Midbrain (tissue), 1 donor: ENCODE measurements at places on chromosomes 11 and 22.

GRCh38 chr11:109329716-109330115 lies 92.3 kb upstream of the C11orf87 start:
- no peak for DNase-seq

DNA sequence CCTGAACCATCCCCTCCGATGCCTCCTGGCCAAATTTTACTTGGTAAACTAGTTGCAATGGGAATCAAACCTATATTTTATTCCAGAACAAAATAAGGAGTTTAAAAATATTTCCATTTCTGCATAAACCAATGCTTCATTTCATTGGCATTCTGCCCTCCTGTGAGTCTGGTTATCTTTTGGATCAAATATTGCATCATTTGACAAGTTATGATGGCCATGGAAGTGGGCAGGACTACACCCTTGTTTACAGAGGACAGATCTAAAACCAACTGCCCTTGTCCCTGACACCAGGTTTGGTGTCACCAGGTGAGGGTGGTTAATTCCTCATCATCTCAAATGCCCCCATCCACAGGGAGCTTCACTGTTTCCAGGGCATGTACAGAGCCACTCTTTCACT lies 28.2 kb upstream of the E2F8 start:
- DNase-seq: no peak

DNA sequence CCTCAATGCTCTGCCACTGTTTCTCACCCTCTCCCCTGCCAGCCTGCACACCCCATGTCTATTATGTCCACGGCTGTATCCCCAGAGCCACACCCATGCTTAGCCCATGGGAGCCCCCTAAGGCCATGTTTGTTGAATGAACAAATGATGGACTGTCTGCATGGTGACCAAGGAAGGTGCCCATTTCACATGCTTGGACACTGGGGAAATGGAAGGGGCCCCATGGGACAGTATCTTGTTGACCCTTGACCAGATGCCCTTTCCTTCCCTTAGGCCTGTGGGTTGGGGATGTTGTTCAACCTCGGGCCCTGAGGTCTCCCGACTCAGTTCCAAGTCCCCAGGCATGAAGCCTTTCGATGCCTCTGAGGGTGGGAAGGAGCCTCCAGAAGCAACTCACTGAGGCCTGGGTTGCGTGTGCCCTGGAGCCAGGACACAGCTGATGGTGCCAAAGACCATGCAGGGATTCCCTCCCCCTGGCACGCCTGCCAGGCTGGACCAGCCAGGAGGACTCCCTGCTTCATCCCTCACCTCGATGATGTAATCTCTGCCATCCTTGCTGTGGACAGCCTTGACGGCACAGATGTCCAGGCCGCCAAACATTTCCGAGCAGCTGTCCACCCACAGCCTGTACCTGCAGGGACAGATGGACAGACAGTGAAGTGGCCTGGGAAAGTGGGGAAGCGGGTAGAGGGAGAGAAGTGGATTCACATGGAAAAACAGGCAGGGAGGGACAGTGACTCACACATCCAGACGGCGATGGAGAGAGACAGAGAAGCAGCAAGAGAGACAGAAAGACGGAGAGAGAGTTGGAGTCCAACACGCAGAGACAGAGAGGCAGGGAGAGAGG lies 58.9 kb downstream of the FBXO7 start:
- no peak for DNase-seq

DNA sequence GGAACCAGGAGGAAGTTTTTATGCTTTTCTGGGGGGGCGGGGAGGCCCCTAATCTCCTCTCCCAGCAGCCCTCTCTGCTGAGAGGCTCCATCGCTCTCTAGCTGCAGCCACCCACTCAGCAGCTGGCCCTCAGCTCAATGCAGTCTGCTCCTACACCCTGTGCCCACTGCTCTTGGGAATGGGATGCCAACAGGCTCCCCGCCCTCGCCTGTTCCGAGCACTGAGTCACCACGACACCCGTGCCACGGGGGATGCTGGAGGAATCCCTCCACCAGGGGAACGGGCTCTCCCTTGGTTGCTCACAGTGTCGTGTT lies 23.5 kb upstream of the SUSD2 start:
- no peak for DNase-seq

DNA sequence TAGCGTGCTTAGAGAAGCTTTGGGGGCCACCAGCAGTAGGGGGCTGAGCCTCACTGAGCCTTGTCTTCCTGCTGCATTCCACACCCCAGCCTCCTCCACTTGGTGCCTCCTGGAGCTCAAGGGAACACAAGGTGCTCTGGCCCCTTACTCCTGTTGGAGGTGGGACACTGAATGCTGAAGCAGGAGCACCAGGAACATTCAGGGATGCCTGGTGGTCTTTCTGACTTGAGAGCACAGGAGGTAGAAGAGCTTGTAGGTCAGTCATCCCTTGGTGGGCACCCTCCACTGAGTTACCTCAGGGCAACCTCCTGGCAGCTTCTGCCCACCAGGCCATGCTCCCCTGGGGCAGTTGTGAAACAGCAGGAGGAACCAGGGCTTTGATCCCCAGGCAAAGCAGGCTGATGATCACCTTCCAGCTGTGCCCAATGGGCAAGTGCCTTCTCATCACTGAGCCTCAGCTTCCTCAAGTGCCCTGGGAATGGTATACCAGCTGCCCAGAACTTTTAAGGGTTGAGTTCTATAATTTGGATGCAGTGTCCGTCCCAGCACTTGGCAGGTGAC lies 50.1 kb downstream of the CABIN1 start:
- no peak for DNase-seq

DNA sequence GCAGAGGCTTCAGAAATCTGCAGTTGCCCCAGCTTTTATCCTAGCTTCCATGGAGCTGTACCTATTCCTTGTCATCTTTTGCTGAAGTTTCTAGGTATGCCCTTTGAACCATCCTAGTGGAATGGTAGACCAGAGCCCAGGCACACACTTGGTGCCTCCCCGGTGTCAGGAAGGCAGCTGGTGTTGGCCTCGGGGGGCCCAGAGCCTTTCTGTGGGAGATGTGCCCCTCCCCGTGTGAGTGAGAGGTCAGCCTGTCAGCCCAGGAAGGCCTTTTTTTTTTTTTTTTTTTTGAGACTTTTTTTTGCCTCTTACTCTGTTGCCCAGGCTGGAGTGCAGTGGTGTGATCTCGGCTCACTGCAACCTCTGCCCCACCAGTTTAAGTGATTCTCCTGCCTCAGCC lies 58.4 kb downstream of the MED15 start:
- no peak for DNase-seq

DNA sequence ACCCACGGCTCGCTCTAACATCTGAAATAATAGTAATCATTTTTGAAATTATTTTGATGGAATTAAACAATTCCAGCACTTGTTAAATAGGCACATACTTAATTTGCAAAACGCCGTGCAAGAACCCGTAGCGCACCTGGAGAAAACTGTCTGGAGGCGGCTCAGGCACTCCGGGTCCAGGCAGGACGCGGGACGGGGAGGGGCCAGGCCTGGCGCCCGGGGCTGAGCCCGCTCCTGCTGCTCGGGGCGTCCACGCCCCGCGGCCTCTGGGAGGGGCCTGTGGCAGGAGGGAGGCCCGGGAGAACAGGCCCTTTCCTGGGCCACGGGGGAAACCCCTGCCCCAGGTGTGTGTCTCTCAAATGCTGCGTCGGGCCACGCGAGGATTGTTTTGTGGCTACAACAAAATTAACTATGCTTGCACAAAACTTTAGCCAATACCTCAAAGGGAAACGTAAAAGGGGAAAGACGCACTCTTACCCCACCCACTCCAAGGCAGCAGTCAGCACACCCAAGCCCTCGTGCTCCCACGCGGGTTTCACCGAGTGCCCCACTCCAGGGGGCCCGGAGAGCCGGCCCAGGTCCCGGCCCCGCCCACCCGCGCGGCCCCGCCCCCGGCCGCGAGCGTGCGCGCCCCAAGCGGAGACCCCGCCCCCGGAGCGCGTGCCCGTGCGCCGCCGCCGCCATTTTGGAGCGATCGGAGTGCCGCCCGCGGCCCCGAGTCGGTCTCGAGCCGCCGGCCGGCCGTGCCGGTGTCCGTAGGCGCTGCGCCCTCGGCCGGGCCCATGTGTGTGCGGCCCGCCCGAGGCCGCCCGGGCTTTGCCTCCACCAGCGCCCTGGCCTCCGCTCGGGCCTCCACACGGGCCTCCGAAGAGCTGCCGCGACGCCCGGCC lies at the start of gene PPP6R2:
TSS of gene PPP6R2 (plus strand) at position 677 of the 890 bp plus-strand sequence. CDS start 50,582 bp downstream, outside the sequence.
- peak; percentile 76 for DNase-seq

DNA sequence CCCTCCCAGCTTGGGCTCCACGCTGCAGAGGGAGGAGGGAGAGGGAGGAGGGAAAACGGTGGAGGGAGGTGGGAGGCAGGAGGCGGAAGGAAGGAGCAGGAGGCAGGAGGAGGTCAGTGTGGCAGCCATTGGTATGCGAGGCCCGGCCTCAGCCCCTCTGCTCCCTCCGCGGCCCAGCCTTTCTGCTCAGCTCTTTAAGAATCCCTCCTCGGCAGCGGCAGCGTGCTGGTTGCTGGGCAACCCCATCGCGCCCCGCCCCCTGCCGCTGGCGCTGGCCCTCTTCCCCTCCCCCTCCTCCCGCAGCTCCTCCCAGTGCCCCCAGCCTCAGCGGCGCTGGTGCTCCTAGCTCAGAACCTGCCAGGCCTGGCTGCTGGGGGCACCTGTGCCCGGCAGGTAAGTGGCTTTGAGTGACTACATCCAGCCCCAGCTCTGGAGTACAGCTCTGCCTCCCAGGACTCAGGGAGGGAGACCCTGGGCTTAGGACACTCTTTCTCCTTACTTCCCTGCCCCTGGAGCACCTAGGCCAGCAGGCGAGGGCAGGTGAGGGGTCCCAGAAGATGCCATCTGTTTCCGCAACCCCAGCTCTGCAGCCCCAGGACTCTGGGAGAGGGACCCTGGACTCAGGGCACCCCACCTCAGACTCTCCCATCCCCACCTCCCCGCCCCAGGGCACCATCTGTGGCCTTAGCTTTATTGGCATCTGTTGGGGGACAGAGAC lies 7.2 kb upstream of the FLRT1 start:
- no peak for DNase-seq

- DNase-seq: no peak
Observed at GRCh38 chr11:96311120-96311568, 31.9 kb downstream of the MAML2 start.

GRCh38 chr11:57834852-57835251 lies 73.2 kb downstream of the CTNND1 start:
- DNase-seq: no peak

- DNase-seq: no peak
Observed at GRCh38 chr22:41862160-41862529, 29.2 kb downstream of the SREBF2 start.

GRCh38 chr11:88583251-88583650 lies 245.7 kb upstream of the CTSC start:
- DNase-seq: no peak

- DNase-seq: no peak
Observed at GRCh38 chr11:24723231-24723630, 226.4 kb downstream of the LUZP2 start.

- no peak for DNase-seq
Observed at GRCh38 chr11:95877291-95877690, 46.6 kb downstream of the MTMR2 start.

DNA sequence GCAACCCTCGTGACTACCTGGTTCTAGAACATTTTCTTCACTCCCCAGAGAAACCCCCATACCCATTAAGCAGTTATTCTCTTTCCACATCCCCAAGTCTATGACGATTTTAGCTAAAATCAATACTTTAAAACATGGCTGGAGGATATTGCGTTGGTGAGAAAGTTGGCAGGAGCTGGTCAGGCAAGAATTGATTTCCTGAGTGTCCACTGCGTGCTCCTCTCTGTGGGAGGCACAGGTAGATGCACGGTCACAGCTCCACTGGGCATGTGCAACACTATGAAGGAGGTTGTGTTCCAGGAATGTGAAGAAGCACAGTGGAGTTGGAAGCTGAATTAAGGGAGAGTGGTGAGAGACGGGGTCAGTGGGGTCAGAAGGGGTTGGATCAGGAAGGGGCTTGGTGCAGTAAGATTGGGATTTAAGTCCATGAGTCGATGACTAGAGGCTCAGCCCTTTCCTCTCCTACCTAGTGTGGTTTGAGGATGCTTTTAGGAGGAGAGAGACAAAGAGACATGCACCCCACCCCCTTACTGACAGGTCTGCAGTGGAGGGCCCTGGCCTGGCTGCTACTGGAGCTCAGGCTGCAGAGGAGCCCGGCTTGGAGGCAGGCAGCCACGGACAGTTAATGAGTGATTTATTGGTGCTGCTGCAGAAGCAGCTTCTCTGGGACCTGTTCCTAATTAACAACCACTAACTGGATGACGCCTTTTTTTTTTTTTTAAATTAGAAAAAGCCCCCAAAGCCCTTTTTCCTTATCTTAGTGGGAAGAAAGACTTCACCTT lies 395.6 kb downstream of the TENM4 start:
- no peak for DNase-seq

DNA sequence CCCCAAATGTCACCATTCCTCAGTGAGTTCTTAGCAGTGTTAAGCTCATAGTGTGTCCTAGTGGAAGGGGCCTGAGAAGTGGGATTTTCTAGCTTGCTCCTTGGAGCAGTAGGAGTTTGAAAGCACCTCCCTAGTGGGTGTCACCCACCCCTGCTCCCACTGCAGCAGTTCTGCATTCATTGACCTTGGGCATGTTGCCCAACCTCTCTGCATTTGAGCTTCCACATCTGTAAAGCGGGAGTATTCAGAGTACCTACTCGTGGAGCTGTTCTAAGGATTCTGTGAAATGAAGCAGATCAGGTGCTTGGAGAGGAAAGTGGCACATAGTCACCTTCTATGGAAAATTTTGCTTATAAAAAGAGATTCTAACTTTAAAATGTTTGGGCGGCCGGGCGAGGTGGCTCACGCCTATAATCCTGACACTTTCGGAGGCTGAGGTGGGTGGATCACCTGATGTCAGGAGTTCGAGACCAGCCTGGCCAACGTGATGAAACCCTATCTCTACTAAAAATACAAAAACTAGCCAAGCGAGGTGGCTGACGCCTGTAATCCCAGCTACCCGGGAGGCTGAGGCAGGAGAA lies 16.9 kb downstream of the LMO2 start:
- no peak for DNase-seq

DNA sequence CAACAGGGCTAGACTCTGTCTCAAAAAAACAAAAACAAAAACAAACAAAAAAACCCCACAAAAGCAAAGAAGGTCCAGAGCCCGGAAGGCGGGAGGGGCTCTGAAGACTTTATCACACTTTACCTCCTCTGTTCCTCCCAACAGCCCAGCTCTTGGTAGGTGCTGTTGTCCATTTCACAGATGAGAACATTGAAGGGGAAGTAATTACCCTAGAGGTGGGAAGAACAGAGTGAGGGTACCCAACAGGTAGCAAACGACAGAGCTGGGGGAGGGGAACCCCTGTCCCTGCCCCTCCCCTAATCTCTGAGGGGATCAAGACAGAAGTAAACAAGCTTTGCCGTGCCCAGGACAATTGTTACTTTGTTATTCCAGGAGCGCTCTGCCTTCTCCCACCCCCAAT lies 1.0 kb upstream of the BIK start:
- DNase-seq: no peak
